ENCODE measurements at places on chromosomes 2 and 18. TPM values are rescaled to one million over a fixed set of nuclear protein-coding genes. Genes with fewer than 3 reads are reported as not detected.

DNA sequence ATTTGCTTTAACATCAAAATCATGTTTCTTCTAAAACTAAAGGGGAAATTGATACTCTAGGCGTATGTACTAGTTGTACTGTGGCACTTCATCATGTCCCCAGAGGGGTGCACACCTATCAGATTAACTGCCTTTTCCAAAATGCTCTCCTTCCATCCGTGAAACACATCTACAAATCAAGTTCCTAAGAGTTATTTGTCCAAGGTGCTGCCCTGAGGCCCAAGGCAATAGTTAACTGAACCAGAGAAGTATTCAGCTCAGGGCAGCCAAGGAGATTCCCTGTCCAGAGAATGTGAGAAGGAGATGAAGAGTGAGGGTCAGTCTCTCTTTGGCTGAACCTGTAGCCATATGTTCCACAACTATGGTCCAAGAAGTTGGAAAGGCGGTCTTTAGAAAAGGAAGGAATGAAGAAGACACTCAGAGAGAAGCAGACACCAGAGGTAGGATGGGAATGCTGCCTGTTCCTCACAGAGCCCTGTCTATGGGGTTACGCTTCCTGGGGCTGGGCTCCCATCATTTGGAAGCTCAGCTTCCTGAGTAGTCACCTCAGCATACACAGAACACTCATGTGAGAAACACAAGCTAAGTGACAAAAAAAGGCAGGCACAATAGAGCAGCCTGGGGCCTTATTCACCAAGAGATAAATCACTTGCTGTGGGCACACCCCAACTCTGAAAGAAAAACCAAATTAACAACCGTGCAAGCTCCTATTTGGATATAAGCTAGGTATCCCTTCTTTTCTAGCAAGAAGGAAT is 55.6 kb downstream of the ANKRD44 start:
- DNase-seq: no peak

DNA sequence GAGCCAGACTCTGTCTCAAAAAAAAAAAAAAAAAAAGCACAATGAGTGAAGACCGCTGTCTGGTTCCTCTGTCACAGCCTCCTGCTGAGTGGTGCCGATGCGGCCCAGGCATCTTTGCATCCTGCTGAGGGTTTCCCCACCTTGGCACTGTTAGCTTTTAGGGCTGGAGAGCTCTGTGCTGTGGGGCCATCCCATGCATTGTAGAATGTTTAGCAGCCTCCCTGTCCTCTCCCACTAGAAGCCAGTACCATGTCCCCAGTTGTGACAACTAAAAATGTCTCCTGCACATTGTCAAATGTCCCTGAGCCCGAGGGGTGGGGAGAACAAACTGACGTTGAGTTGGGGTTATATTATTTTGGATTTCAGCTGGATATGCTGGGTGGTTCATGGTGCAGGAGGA is 7.9 kb upstream of the COLEC11 start:
- no peak for DNase-seq

ITGB1BP1 gene
- total RNA-seq: 35.7 TPM

GRCh38 chr18:3647636-3648035 is 197.7 kb downstream of the TGIF1 start:
- no peak for DNase-seq

DNA sequence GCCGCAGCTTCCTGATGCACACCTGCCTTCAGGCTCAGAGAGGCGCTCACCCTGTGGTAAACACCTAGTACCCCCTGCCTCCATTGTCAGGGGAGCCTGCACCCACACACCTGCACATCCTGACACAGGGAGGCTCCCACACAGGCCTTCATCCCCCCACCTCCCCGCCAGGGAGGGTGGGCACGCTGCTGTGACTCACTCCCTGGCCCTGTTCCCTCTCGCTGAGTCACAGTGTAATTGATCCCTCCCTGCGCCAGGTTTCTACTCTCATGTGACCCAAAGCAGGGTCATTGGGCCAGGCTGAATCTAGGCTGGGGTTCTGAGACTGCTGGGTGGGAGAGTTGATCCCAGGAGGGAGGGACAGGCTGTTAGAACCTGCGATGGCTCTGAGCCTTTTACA is 8.5 kb upstream of the CELF4 start:
- DNase-seq: no peak

RSAD2 gene
- total RNA-seq: 0.33 TPM

DNA sequence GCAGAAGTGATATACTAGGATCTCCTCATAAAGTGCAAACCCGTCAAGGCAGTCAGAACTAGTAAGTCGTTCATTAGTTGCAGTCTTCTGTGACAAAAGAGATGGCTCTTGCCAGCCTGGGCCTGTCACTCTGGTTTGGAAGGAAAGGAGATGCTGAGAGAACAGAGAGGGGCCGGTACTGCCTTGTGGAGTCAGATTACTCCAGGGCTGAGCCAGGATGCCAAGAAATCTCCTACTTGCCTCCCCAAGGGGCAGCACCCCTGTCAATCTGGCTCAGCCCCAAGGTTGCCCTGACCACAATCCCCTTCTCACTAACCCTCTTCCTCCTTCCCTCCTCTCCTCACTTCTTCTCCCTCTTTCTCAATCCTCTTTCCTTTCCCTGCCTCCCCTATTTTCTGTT is 62.9 kb upstream of the ASPRV1 start:
- DNase-seq: no peak

- no peak for DNase-seq
Observed at GRCh38 chr2:141554810-141555209, 576.0 kb downstream of the LRP1B start.

- no peak for DNase-seq
Observed at GRCh38 chr2:81481242-81481993, 1176.9 kb upstream of the LRRTM1 start.

DNA sequence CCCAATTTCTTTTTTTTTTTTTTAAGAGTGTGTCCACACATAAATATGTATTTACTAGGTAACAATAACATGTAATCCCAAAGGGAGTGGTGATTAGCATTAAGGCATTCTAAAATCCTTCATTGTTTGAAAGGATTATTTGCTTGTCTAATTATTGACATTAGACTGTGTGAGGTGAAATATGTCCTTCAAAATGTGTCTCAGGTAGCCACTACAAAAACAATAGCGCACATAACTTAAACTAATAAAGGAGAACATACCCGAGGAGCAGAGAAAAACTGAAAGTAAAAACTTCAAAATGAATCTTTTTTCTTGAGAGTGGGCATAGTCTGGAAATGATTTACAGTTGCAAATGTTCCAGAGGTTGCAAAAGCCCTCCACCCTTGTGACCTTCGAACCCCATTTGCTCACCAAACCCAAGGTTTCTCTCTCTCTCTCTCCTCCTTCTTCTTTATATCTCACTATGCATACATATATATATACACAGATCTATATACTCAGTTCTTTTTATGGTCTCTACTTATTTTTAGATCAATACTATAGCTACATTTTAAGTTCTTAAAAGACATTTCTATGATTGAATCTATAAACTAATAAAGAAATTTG is 24.4 kb upstream of the FRZB start:
- DNase-seq: no peak

DNMT3A gene
- 8.2 TPM for total RNA-seq

DNA sequence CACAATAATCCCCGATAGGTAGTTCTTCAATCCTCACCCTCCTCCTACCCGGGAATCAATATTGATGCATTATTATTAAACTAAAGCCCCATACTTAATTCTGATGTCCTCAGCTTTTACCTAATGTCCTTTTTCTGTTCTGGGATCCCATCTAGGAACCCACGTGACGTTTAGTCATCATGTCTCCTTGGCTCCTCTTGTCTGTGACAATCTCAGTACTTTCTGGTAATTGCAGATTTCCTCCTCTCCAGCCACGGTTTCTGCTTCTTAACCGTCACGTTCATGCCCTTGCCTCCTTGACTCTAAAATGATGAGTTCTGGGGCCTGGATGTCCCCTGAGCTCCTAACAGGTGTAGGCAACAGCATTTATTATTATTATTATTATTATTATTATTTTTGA is 2.9 kb upstream of the DGKD start:
- DNase-seq: no peak

DNA sequence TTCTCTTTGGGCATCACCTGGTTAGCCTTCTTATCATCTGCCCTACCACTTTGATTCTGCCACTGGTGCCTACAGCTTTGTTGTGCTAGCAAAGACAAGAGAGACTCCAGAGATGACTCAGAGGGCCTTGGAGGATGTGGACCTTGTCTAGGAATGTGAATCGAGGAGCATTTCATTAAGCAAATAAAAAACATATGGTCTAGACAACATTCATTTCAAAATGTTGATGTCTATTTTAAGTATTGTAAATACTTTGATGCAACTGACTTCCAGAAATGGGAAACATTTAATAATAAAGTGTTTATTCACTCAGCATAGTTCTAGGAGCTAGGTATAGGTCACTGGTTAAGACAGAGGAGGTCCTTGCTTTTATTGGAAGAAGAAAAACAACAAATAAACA is 195.5 kb downstream of the CDCA7 start:
- no peak for DNase-seq

- no peak for DNase-seq
Observed at GRCh38 chr2:154882725-154883124, 184.2 kb downstream of the KCNJ3 start.

- DNase-seq: no peak
Observed at GRCh38 chr2:127439343-127439742, 21.1 kb downstream of the PROC start.

CPS1 gene
- total RNA-seq: 9.2 TPM

GRCh38 chr18:21660078-21660477 is 44.5 kb downstream of the ABHD3 start:
- no peak for DNase-seq

DNA sequence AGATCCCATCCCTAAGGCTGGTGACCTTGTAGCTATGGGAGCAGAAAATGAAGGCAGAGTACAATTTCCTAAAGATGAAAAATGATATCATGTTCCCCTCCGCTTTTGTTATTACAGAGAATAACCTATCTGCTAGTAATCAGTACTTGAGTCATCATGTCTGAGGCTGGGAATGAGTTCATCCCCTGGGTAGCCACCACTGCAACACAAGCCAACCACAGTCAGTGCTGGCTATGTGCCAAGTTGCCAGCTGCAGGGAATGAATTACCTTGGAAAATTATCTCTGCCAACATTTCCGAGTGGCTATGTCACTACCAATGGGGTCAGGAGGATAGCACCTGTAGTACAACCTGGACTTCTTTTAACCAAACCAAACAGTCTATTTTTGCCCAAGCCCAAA is 1094.7 kb upstream of the DDX18 start:
- DNase-seq: no peak

DNA sequence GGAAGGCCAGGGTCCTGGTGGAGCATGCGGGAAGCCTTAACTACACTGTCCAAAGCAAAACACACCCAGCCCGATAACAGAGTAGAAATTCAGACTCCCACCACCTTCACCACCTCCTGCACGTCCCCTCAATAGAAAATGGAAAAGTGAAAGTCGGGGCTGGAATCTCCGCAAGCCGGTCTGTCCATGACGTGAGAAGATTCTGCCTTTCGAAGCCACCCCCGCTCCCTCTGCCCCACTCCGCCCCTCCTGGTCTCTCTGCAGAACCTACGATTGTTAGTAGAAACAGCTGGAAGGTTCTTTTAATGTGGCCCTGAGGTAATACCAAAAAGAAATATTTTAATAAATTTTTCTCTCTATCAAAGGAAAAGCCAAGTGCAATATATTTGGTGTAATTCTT is 116.4 kb downstream of the GBX2 start:
- no peak for DNase-seq

- no peak for DNase-seq
Observed at GRCh38 chr2:219332542-219332941, at the start of gene RESP18. TSS of gene RESP18 (minus strand) at chr2:219332744.

- no peak for DNase-seq
Observed at GRCh38 chr2:134401789-134402188, 147.9 kb downstream of the MGAT5 start.

DNA sequence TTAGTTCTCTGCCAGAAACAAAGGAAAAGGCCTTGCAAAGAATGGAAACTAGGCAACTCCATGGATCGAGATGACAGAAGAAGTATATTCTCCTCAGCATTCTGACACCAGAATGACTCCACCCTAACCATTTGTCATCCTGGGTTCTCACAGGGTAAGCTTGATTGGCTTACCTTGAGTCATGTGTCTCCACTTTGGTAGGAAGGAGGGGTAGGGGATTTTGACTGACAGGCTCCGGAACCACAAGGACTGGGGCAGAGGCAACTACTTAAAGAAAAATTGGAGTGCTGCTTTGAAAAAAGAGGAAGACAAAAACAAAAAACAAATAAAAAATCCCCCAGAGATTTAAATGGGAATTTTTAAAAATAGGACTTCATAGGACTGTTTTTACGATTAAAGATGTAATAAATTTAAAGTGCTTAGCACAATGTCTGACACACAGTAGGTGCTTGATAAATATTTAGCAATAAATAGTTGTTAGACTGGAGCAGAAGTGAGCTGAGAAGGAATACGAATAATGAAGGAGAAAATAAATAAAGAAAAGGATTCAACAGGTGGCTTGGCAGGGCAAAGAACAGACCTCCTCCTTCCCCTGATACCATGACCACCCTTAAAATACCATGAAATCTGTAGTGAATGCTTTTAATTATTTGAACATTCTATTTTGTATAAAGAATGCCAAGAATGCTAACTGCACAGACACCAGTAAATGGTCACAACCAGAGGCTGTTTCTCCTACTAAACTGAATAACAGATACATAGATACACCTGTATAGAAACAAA is 230.2 kb downstream of the CDCA7 start:
- DNase-seq: no peak

DNA sequence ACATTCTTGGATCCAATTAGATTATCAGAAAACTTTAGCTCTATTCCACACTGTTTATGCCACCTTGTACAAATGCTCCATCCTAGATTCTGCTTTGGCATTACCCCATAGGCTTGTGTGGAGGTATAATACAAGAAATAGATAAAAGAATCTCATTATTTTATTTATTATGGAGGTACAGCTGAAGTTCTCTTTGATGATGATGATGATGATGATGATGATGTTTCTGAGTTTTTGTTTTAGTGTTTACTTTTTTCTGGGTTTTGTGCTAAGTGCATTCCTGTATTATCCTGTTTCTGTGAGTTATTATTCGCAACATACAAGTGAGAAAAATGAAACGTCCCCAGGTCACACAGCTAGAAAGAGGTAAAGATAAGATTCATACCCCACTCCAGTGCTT is 43.4 kb downstream of the ANXA4 start:
- no peak for DNase-seq

GRCh38 chr2:12318427-12319057 is 398.2 kb upstream of the TRIB2 start:
- DNase-seq: no peak

DNA sequence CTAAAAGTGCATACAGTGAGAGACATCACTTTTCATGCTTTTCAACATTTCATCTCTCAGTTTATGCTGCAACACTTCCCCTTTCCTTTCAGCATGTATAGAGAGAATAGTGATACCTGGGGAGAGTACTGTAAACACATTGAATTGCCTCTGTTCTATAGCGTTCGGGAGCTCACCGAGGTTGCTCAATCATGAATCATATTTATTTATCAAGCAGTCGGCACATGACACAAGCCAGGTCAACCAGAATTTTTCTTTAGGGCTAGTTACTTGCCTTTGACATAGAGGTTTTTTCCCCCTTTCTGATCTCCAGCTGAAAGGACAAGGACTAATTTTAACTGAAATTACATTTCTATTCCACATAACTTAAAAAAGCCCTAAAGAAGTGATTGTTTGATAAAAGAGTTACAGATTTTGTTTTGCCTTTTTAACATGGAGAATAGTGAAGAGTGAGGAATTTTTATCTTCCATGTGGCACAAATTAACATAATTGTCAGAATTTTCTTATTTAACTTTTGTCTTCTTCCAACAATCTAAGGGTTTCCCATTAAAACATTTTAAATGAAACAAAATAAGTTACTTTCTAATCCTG is 690.9 kb upstream of the TMEFF2 start:
- no peak for DNase-seq

OTX1 gene
- not detected for total RNA-seq
